Left renal pelvis (tissue), 4 donors: ENCODE measurements at places on chromosomes 11 and 22. TPM values are rescaled to one million over a fixed set of nuclear protein-coding genes. Genes with fewer than 3 reads are reported as not detected.

Gene CRYBA4
- polyA plus RNA-seq = not detected

Gene OR5A1
- polyA plus RNA-seq = 0.05 TPM

Gene DEUP1
- 1.5 TPM for polyA plus RNA-seq

Gene FOLR2
- polyA plus RNA-seq = 44.4 TPM

Gene OR51B4
- polyA plus RNA-seq = 0.26 TPM

Gene FOLH1
- polyA plus RNA-seq = 20.2 TPM

Gene CASTOR1
- polyA plus RNA-seq = 13.4 TPM

Gene ACTN3
- 0.50 TPM for polyA plus RNA-seq

Gene CFAP300
- polyA plus RNA-seq = 5.8 TPM

Gene APOBEC3B
- 11.4 TPM for polyA plus RNA-seq

Gene HINFP
- 21.3 TPM for polyA plus RNA-seq

Gene MRGPRX4
- not detected for polyA plus RNA-seq

Gene ZFPL1
- polyA plus RNA-seq = 35.7 TPM

Gene CCDC15
- 4.1 TPM for polyA plus RNA-seq

Gene EXPH5
- 0.72 TPM for polyA plus RNA-seq

Gene SEZ6L
- polyA plus RNA-seq = 0.13 TPM

Gene MAP6
- 10.1 TPM for polyA plus RNA-seq

Gene CELSR1
- 27.1 TPM for polyA plus RNA-seq

Gene CBLIF
- not detected for polyA plus RNA-seq

Gene MS4A5
- polyA plus RNA-seq = not detected

Gene DRAP1
- 86.1 TPM for polyA plus RNA-seq

Gene NXPE4
- polyA plus RNA-seq = 0.14 TPM

Gene CDKN1C
- 166 TPM for polyA plus RNA-seq

Gene SCARF2
- polyA plus RNA-seq = 15.6 TPM

Gene RCOR2
- polyA plus RNA-seq = 10.5 TPM

Gene OTOG
- 0.27 TPM for polyA plus RNA-seq

Gene CRYBB2
- 0.36 TPM for polyA plus RNA-seq

Gene PGA5
- polyA plus RNA-seq = 0.11 TPM

Gene CRYBB1
- 2.1 TPM for polyA plus RNA-seq

Gene C11orf16
- 0.89 TPM for polyA plus RNA-seq

Gene SMTNL1
- 0.21 TPM for polyA plus RNA-seq

Gene BACE1-AS
- 20.6 TPM for polyA plus RNA-seq

Gene CYB5R2
- polyA plus RNA-seq = 11.7 TPM

Gene PHETA2
- 10.4 TPM for polyA plus RNA-seq

Gene PGA3
- not detected for polyA plus RNA-seq

Gene OR51B5
- polyA plus RNA-seq = 0.17 TPM

Gene LRRC56
- polyA plus RNA-seq = 2.9 TPM

Gene F2
- 0.34 TPM for polyA plus RNA-seq

Gene GSTT2
- polyA plus RNA-seq = 0.39 TPM

Gene MICAL2
- 7.2 TPM for polyA plus RNA-seq

Gene TRIM51
- polyA plus RNA-seq = not detected

Gene OMP
- 0.50 TPM for polyA plus RNA-seq

Gene OR51E2
- 0.89 TPM for polyA plus RNA-seq

Gene DDB1
- 203 TPM for polyA plus RNA-seq

Gene RFPL1
- polyA plus RNA-seq = 1.3 TPM

Gene MMP1
- 0.11 TPM for polyA plus RNA-seq
